Stimulated activated CD4-positive, alpha-beta T cell treated with anti-CD3 and anti-CD28 coated beads, Interleukin-12 subunit alpha, Interleukin-12 subunit beta, amount 100 ng/mL, for 4 hours (primary cell): ENCODE measurements at places on chromosomes 6 and 20.
A peak's percentile ranks its signal among the peaks of the same experiment; 100 is the strongest.

DNA sequence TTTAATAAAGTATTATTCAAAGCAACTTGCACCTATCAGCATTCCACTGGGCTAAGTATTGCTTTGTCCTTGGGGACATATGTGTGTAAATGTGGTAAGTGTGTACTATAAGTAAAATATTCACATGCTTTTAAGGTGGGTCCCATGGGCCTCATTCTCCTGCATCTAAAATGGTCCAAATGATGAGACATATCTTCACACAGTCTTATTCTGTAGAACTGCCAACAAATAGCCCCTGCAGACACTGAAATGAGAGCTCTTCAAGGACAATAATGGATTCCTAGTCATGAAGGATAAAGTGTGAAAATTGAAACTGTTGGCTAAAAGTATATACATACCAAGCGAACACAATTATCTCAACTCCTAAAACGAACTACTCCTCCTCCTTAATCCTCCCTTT is 81.8 kb downstream of the SMLR1 start:
- no peak for DNase-seq

DNA sequence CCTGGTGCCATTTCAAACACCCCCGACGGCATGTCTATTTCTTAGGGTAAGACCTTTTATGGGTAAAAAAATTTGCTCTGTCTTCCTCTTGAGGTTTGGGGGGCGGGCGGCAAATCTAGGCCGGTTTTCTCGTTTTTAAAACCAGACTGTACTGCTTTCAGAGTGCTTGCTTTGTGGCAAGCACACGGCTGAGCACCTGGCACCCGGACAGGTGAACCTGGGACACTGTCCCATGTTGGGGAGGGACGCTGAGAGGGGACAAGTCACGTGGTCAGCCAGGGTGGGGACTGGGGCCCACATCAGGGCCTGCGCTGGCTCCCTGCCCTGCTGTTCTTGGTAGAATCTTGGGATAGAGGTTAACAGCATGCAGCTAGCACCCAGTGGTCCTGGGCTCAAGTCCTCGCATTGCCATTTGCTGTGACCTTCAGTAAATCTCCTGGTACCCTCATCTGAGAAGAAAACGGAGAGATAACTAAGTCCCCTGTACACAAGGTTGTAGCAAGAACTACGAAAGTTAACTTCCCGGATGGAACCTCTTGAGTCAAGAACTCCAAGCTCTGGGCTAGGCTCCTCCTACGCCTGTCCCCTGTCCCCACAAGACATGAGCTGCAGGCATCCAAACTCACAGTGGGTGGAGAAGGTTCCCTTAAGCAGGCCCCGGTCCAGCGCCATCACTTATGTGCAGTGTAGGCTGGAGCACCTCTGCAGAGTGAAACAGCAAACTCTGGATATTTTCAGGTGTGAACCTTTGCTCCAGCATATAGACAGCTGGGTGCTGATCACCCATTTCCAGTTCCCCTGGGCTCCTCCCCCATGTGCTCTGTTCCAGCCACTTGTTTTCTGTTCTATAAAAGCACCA is 41.7 kb downstream of the PMEPA1 start:
- no peak for DNase-seq

DNA sequence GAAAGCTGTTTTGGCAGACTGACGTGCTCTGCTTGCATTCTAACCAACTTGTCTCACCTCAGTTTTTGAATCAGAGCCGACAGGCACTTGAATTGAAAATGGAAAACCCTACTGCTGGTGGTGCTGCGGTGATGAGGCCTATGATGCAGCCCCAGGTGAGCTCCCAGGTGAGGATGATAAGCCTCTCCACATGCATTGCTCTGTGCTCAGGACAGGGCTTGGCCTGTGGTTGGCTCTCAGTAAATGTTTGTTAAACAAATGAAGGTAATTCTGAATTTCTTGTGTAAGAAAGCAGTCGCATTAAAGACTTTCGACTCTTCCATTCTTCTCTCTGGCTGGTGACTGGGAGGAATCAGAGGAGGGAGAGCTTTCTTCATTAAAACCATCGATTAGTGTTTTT is 136.3 kb downstream of the SULF2 start:
- no peak for DNase-seq

DNA sequence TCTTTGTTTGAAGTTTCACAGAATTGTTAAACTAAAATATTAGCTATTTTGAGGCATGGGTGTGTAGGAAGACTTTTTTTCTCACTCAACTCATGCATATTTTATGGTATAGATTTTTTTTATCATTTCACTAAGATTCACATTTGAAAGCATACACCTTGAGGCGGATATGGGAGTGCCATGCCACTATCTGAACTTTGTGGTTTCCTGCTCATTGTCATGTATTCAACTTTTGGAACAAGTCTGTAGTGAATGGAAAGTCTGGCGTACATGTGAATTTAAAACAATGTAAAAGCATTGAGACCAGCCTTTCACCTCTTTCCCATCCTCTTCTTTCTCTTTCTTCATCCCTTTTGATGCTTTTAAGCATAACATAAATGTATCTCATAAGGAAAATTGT is 147.9 kb downstream of the TPBG start:
- no peak for DNase-seq

GRCh38 chr20:34525709-34526416 is 9.6 kb downstream of the DYNLRB1 start:
- no peak for DNase-seq

DNA sequence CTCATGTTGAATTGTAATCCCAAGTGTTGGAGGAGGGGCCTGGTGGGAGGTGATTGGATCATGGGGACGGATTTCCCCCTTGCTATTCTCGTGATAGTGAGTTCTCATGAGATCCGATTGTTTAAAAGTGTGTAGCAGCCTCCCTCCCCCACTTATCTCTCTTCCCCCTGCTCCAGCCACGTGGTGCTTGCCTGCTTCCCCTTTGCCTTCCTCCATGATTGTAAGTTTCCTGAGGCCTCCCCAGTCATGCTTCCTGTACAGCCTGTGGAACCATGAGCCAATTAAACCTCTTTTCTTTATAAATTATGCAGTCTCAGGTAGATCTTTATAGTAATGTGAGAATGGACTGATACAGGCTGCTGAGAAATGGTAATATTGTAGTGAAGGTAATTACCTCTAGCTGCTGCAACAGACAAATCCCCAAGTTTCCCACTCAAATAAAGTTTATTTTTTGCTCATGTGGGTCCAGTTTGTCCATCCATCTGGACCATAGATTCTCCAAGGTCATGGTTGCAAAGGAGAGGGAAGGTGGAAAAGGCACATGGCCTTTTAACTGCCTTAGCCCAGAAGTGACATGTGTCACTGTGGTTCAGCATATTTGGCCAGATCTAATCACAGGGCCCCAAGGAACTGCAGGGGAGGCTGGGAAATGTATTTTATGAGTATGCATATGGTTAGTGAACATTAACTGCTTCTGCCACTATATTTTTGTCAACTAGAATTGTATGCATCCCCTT is 89.2 kb downstream of the TRMT11 start:
- no peak for DNase-seq

DNA sequence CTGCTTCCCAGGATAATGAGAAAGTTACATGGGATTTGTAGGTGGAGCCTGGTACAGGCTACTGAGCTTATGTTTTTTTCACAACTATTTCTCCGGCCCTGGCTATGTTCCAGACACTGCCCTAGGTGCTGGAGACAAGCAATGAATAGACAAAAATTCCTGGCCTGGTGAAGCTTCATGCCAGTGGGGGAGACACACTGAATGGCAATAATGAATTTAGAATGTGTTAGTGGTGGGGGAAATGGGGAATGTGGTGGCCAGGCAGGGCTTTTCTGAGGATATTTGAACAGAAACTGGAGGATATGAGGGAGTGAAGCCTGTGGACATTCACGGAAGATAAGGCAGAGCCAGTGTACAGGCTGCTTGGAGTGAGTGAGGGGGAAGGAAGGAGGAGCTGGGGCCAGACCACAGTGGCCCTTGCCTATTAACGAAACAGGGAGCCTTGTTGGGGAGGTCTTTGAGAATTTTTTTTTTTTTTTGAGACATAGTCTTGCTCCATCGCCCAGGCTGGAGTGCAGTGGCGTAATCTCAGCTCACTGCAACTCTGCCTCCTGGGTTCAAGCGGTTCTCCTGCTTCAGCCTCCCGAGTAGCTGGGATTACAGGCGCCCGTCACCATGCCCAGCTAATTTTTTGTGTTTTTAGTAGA is 6.6 kb downstream of the FOXS1 start:
- no peak for DNase-seq

- DNase-seq = no peak
Measured at GRCh38 chr6:26363882-26364701, 906 bp upstream of the BTN3A2 start.

DNA sequence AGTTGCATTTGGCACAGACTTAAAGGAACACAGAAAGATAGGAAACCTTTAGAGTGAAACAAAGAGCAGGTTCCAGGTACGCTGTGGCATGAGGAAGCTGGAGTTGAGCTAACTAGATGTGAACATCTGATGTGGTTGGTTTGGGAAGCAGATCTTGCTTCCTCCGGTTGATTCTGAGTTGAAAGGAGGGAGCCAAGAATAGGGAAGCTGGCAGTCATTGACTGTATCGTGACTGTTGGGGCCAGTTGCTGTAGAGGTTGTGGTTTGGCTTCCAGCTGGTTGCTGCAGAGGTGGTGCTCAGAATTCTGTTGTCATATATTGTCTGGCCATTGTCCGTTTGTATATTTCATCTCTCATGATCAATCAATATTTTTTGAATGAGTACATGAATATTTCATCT is 325.9 kb downstream of the PLCB1 start:
- no peak for DNase-seq

GRCh38 chr6:35727231-35727934 is 9.4 kb upstream of the ARMC12 start:
- DNase-seq = no peak

DNA sequence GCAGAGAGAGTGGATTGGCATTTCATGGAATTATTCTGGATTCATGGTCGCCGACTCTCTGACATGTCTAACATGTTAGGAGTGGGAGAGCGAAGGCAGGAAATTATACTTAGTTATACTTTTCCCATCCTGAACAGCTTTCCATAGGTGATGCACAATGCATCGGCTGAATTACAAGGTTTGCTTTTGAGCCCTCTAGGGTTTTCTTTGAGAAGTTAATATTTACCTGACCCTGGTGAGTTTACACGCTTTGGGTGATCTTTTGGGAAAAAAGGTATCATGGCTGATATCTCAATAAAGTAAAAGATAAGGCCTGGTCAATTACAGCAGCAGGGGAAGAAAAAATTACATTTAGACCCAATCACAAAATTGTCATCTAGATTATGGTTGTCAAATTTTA is 14.0 kb upstream of the NKX2-2 start:
- DNase-seq = no peak

DNA sequence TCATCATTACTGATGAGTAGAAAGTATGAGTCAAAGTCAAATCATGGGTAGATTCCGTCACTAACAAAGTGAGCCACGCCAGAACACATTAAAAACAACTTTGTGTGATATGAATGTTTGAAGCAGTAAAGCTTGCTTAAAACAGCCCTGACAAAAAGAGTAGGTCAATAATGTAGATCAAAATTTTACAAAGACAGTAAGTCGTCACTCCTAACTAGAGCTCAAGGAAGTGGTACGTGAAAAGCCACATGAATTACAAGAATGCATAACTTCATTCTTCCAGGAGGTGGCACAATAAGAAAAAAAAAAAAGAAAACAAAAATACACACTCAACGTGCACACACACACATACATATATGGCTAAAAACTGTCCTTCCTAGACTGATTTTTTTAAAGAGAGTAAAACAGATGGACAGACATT is 69.9 kb downstream of the HACE1 start:
- no peak for DNase-seq

GRCh38 chr6:26553635-26554446 is 15.7 kb downstream of the HMGN4 start:
- peak; percentile 82 for DNase-seq

GRCh38 chr6:146381486-146381885 is 162.1 kb upstream of the RAB32 start:
- DNase-seq = no peak

GRCh38 chr6:4640139-4640538 is 136.1 kb upstream of the CDYL start:
- DNase-seq = no peak

GRCh38 chr6:148440877-148441453 is 98.3 kb downstream of the SASH1 start:
- DNase-seq = no peak

DNA sequence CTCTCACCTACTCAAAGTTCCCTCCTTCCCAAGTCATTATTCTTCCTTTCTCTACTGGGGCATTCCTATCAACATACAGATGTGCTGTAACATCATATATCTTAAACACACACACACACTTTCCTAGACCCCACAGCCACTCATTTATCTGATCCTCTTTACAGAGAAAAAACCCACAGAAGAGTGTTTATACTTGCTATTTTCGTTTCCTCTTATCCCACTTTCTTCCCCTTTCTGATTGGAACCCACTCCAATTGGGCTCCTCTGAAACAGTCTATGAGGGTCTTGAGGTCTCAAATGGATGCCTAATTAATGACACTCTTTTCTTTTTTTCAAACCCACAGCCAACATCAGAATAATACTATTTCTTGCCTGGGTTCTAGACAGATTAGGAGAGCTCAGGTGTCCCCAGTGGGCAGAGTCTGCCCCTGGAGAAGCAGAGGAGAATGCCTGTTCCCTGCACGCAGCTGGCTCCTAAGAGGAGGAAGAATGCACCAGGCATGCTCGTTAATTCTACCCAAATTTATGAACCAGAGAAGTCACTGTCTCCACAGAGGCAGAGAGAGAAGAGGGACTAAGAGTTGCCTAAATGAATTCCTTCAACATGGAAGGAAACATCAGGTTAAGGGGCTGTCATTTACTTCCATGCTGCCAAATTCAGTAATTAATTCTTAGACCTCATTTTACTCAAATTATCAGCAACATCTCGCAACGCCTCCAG is 65.9 kb downstream of the CRYBG1 start:
- no peak for DNase-seq

GRCh38 chr6:154347981-154348380 is 8.6 kb downstream of the IPCEF1 start:
- DNase-seq = no peak

GRCh38 chr6:122122686-122123085 is 276.8 kb upstream of the HSF2 start:
- DNase-seq = no peak

DNA sequence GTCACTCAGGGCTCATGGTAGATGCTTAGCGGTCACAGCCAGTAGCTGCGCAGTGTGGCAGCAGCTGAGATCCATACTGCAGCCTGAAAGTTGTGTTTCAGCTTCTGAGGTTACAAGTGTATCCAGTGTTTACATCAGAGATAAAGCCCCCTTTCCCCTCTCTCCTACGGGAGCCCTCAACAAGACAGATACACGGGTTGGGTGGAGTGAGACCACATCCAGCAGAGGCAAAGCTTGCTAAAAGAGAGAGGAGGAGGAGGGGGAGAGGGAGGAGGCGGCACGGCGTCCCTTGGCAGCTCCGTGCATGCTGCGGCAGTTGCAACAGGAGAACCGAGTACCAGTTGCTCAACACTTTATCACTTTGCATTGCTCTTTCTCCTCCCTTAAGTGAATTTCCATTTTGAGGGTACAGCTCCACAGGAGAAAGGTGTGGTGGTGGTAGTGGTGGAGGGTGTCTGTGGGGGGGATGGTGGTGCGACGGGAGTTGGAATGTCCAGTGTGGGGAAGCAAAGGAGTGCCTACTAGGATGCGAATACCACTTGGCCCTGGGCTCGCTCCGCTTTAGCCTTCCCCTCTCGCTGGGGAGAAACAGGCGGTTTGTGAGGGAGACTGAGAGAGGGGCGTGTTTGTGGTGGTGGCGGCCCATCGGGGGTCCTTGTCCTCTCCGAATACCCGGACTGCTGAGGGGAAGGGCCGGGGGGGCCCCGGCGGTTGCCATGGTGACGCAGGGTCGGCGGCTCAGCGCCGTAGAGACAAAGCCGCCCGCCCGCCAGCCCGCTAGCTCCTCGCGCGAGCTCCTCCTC is 405 bp upstream of the RNF182 start:
- DNase-seq = peak; percentile 37
